ENCODE measurements at places on chromosomes 3 and 15.
A peak's percentile ranks its signal among the peaks of the same experiment; 100 is the strongest.

GRCh38 chr3:81837071-81837593 is 75.7 kb upstream of the GBE1 start:
- DNase-seq = no peak

DNA sequence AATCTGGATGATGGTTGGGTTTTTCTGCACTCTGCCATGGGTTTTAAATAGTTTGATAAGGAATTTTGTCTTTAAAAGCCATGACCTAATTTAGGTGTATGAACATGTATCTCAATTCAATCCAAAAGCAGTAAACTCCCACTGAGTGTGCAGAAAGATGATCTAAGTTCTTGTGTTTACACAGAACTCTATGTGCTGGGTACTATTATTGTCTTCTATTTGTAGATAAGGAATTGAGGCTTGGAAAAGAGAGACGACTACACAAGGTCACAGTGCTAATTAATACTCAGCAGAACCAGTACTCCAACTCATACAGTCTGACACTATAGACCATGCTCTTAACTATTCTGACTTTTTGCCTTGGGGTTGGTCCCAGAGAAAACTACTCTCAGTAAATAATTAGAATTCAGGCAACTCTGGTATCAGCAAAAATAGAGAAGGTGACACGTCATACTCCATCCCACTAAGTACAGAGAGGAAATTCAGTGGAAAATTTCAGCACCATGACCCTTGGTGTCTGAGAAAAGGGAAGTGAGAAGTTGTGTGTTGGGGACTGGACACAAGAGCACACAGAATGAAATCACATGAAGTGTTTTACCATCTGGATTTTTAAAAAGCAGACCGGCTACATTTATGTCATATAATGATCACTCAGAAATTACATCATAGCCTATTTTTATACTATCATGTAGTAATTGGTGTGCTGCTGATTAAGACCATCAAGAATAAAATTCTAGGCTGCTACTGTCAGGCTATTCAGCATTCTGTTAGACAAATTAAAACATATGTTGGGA is 18.3 kb upstream of the MYH15 start:
- no peak for DNase-seq

DNA sequence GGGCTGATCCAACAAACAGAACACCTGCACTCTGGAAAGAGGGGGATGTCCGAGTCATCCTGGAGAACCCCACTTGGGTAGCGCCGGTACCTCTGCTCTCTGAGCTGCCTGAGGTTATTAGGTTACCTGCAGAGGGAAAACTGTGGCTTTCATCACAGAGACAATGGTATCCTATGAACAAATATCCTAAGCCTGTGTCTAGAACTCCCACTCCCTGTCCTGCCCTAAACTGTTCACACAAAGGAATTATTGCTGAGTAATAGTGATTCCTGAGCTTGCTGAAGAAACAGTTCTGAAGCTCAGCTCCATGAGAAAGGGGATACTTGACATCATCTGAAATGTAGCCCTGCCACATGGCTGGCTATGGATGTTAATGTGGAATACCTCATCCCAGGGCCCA is 31.9 kb upstream of the WNT5A start:
- DNase-seq = no peak

DNA sequence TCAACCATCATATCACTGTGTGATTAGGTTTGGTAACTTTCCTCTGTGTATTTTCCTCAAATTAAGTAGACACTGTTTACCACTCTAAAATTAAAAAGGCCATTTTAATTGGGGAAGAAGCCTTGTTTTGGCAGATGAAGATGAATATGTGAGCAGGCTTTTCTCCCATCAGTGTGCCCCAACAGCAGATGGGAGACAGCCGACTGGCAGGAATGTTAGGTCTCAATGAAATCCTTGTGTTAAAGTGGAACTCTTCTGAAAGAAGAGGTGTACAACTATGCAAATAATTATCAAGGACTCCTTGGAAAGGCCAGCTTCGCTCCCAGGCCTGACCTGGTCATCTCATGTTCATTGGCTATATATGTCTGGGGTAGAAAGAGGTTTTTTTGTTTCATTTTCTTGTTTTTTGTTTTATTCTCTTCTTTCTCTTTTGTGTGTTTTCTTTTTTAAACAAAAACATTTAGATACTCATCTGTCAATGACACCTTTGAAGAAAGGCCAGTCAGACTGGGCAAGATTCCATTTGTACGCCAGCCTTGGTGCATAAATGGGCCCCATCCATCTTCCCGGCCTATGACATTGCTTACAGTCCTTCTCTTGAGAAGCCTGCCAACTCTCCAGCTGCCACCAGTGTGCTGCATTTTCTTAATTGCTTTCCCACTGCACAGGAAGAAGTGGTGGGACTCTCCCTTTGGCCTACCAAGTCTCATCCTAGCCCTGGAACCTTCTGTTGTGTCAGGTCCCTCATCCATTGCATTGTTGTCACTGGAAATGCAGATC is 25.8 kb downstream of the LRTM1 start:
- no peak for DNase-seq

GRCh38 chr15:89002281-89002761 is 85.9 kb upstream of the ABHD2 start:
- DNase-seq = no peak

GRCh38 chr15:72037321-72037720 is 80.6 kb downstream of the MYO9A start:
- DNase-seq = peak; percentile 3
